Muscle of leg (tissue), 16 donors: ENCODE measurements at places on chromosomes 11 and 22. TPM values are rescaled to one million over a fixed set of nuclear protein-coding genes. Genes with fewer than 3 reads are reported as not detected.

GRCh38 chr11:116281173-116282160 lies 491.3 kb downstream of the BUD13 start:
- H3K4me3 ChIP-seq = no peak overlapping the region
- H3K4me1 ChIP-seq = peaks cover 4% of the 10 kb centered on the region
- no peak overlapping the region for H3K27ac ChIP-seq
- H3K27me3 ChIP-seq = peaks cover 7% of the 10 kb centered on the region
- no peaks in the 10 kb centered on the region for H3K36me3 ChIP-seq
- no peak for DNase-seq

- H3K4me3 ChIP-seq = no peak overlapping the region
- peaks cover 6% of the 10 kb centered on the region for H3K4me1 ChIP-seq
- DNase-seq = no peak
- no peaks in the 10 kb centered on the region for H3K36me3 ChIP-seq
- no peak overlapping the region for H3K27ac ChIP-seq
- H3K27me3 ChIP-seq = peaks cover 6% of the 10 kb centered on the region
Measured at GRCh38 chr11:2523821-2524391, 79.1 kb downstream of the KCNQ1 start.

DNA sequence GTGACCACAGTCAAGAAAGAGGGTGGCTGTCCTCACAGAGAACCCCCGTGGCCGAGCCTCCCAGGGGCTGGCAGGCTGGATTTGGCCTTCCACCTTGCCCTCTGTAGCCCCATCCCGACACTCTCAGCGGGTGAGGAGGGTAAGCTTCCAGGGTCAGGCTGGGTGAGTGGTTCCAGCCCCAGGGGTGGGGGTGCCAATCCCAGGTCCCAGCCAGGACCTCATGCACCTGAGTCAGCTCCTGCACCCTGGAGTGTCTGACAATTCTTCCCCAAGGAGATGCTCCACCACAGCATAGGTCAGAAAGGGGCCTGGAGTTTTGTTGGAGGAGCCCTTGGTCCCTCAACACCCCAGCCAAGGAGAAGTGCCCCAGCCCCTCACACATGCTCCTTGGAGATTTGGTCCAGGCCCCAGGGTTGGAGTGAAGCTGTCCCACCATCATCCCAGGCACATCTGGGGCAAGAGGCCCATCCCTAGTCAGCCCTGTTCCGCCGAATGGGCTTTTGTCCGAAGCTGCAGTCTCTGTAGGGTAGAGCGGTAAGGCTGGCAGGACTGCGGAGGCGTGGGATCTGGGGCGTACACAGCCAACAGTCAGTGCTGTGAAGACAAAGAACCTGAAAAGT lies 8.4 kb downstream of the LINC01488 start:
- H3K27ac ChIP-seq = peak overlapping the region; percentile 53
- peaks cover 65% of the 10 kb centered on the region for H3K4me1 ChIP-seq
- H3K4me3 ChIP-seq = no peak overlapping the region
- H3K36me3 ChIP-seq = no peaks in the 10 kb centered on the region
- peaks cover 8% of the 10 kb centered on the region for H3K27me3 ChIP-seq

DNA sequence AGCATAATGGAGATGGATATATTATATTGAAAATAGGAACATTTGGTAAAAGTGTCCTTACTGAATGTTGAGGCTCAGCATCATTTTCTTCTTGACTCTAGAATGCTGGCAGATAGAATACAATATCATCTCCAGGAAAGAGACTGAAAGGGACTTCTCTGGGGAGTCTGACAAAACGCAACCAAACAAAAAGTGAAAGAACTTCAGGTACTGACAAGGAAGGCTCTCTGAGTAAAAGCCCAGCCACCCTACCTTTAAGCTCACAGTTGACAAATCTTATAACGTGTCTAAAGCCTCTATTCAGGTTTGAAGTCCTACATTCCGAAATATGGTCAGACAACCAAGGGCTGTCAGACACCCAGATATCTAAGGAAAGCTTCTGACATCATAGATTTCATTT lies 590.8 kb downstream of the SOX6 start:
- H3K27me3 ChIP-seq = no peaks in the 10 kb centered on the region
- H3K4me3 ChIP-seq = no peak overlapping the region
- peaks cover 2% of the 10 kb centered on the region for H3K4me1 ChIP-seq

- H3K4me3 ChIP-seq = no peak overlapping the region
- H3K36me3 ChIP-seq = no peaks in the 10 kb centered on the region
- no peak for DNase-seq
- H3K27me3 ChIP-seq = no peaks in the 10 kb centered on the region
Measured at GRCh38 chr11:77449784-77450183, 24.1 kb downstream of the PAK1 start.

DNA sequence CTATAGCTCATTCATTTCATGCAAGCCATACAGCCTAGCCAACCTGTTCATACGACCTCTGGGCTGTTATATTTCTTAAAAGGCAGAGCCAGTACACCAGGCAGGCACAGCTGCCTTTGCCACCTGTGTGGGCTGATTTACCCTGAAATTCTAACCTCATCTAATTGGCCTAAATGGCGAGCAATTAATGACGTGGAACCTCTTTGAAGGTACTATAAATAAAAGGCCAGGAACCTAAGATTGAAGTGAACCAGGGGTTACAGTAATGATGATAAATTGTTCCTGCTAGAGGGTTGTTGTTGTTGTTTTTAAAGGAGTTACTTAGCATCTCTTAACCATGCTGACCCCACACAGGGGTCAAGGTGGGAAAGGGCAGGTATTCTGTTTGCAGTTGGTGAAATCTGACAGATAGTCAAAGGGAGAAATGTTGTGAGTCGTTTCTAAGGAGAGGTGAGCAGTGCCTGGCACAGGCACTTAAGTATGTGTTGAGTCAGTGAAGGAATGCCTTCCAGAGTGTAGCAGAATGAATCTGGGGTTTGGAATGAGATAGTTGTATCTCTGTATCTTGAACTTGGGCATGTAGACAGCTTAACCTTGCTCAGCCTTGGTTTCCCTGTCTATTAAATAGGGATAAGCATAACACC lies 213.5 kb upstream of the NAV2 start:
- H3K27me3 ChIP-seq = no peaks in the 10 kb centered on the region
- H3K4me1 ChIP-seq = no peaks in the 10 kb centered on the region
- H3K36me3 ChIP-seq = no peaks in the 10 kb centered on the region
- no peak for DNase-seq
- H3K4me3 ChIP-seq = no peak overlapping the region

IGLL1 gene
- total RNA-seq = 0.13 TPM

DNA sequence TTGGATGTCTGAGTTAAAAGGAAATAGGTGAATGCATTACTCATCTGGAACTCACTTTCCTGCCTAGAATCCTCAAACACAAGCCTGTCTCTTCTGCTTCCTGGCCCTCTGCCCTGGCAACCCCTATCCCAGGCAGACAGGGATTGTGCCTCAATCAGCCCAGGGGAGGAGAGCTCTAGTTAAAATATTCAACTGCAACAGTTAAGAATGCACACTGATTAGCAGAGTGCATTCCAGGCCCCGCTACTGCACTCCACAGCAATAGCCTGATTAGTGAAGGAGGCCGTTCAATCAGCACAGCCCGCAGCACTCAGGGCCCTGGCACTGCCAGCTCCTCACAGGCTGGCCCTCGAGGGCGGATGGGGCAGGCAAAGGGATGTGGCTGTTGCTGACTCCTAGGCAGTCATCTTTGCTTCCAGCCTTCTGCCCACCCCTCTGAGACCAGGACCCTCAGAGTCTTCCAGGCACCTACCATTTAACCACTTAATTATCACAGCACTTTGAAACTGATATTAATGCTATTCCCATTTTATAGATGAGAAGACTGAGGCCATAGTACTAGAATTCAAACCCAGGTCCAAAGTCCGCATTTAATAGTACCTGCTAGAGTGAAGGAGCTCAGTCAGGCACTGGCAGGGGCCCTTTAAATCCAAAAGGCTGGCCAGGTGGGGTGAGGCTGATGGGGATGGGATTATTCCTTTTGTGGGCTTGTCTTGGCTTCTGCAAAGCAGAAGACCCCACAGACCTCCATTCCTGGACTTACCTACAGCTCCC lies 435.3 kb downstream of the SOX6 start:
- no peaks in the 10 kb centered on the region for H3K27me3 ChIP-seq
- H3K4me3 ChIP-seq = no peak overlapping the region
- H3K4me1 ChIP-seq = no peaks in the 10 kb centered on the region
- no peaks in the 10 kb centered on the region for H3K36me3 ChIP-seq

TRAPPC4 gene
- 48.7 TPM for total RNA-seq

MS4A12 gene
- total RNA-seq = not detected

C22orf31 gene
- total RNA-seq = 2.1 TPM

NPTXR gene
- total RNA-seq = 2.2 TPM

GRCh38 chr11:24238771-24239645 lies 257.8 kb upstream of the LUZP2 start:
- H3K27me3 ChIP-seq = no peaks in the 10 kb centered on the region
- H3K27ac ChIP-seq = no peak overlapping the region
- DNase-seq = peak; percentile 10
- H3K4me1 ChIP-seq = peaks cover 3% of the 10 kb centered on the region
- no peak overlapping the region for H3K4me3 ChIP-seq

GRCh38 chr22:49807780-49808708 lies 19.6 kb downstream of the BRD1 start:
- H3K36me3 ChIP-seq = peaks cover 23% of the 10 kb centered on the region
- H3K27me3 ChIP-seq = no peaks in the 10 kb centered on the region
- no peak for DNase-seq
- H3K4me3 ChIP-seq = no peak overlapping the region

OR52I2 gene
- not detected for total RNA-seq

DNA sequence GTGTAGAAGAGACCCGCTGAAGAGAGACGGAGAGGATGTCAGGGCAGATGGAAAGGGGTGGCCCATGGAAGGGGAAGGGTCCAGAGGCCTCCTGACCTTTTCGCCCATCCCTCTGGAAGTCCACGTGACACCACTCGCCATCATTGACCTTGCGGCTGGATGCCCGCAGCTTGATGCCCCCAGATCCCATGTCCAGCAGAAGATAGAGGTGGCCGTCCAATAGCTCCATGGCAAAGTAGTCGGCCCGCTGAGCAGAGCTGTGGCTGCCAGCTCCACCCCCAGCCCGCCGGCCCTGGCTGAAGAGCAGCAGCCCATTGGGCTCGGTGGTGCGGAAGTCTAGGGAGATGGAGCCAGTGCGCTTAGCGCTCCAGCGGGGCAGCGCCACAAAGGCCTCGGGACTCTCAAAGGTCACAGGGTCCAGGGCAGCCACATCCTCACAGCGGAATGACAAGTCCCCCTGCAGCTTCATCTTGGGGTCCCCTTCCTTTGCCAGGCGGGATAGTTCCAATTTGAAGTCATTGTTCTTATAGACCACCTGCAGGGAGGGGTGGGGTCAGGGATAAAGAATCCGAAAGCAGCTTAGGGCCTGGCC lies 55.7 kb downstream of the NRXN2 start:
- peaks cover 5% of the 10 kb centered on the region for H3K4me1 ChIP-seq
- no peak overlapping the region for H3K4me3 ChIP-seq
- H3K27me3 ChIP-seq = peaks cover 25% of the 10 kb centered on the region
- DNase-seq = no peak

- H3K36me3 ChIP-seq = peaks cover 36% of the 10 kb centered on the region
- no peak overlapping the region for H3K4me3 ChIP-seq
- no peaks in the 10 kb centered on the region for H3K27me3 ChIP-seq
Measured at GRCh38 chr11:125621995-125622394, 3.0 kb upstream of the CHEK1 start.

DNA sequence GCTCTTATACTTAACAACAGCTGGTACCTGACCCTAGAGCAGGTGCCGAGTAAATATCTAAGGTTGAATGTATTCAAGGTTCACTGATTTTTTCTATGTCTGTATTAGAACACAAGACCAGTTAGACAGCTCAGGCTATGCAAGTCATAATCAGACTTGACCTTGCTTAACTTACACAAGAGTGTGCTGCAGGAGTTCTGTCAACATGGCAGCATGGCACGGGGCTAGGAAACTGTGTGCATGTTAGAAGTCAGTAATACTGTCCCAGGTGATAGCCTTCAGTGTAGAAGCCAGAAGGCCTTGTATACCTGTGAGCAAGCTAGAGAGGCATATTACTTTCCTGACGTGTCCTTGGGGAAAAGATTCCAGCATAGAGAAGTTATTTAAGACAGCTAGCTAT lies 253.1 kb downstream of the FAT3 start:
- H3K27ac ChIP-seq = no peak overlapping the region
- H3K4me1 ChIP-seq = no peaks in the 10 kb centered on the region
- H3K36me3 ChIP-seq = no peaks in the 10 kb centered on the region
- H3K4me3 ChIP-seq = no peak overlapping the region
- no peaks in the 10 kb centered on the region for H3K27me3 ChIP-seq

MS4A2 gene
- 0.40 TPM for total RNA-seq

DNA sequence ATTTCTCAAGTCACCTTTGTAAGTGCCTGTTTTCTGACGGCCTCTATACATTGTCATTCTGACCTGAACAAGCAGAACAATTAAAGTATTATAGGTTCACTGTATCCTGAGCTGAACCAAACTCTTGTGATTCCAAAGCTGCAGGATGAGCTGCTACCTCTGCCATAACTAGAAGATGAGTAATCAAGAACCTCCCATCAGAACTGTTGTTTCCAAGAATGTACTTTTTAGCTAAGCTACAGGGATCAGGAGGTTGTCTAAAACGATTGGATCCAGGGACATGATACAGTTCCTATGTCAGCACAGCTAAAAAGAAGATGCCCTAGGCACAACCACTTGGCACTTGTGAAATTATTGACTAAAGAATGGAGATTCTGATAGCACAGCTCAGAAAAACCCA lies 288.4 kb upstream of the CCDC90B start:
- H3K36me3 ChIP-seq = no peaks in the 10 kb centered on the region
- H3K27me3 ChIP-seq = no peaks in the 10 kb centered on the region
- no peak for DNase-seq
- no peak overlapping the region for H3K27ac ChIP-seq
- H3K4me3 ChIP-seq = no peak overlapping the region
- H3K4me1 ChIP-seq = no peaks in the 10 kb centered on the region

- no peaks in the 10 kb centered on the region for H3K4me1 ChIP-seq
- no peak for DNase-seq
- H3K4me3 ChIP-seq = no peak overlapping the region
- no peaks in the 10 kb centered on the region for H3K36me3 ChIP-seq
Measured at GRCh38 chr22:30488121-30488520, 16.3 kb upstream of the SEC14L3 start.
